ENCODE measurements at places on chromosomes 1 and 21. TPM values are rescaled to one million over a fixed set of nuclear protein-coding genes. Genes with fewer than 3 reads are reported as not detected.
A peak's percentile ranks its signal among the peaks of the same experiment; 100 is the strongest.

The BATF3 gene
- total RNA-seq, result 0.55 TPM

DNA sequence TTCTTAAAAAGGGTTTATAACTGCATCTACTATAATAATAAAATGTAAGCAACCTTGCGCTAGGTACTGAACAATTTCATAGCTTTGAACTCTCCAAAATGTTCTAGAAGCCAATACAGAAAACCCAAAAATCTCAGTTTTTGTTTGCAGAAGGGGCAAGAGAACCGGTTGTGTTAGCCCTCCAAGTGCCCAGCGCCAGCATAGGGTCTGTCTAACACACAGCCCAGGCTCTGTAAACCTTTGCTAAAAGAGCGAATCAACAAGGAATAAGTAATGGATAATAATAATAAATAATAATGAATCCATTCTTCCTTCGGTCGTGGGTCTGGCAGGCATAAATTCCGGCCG lies 333 bp upstream of the CHAF1B start:
- peaks cover 16% of the 10 kb centered on the region for H3K4me1 ChIP-seq
- H3K27ac ChIP-seq, result no peak overlapping the region
- peaks cover 9% of the 10 kb centered on the region for H3K36me3 ChIP-seq
- DNase-seq, result no peak

DNA sequence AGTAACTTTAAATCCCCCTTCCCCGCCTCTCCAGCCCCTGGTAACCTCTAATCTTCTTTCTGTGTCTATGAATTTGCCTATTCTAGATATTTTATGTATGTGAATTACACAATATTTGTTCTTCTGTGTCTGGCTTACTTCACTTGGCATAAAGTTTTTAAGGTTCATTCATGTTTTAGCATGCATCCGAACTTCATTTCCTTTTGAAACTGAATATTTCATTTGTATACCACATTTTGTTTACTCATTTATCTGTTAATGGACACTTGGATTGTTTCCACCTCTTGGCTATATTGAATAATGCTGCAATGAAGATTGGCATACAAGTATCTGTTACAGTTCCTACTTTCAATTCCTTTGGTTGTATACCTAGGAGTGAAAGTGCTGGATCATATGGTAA lies 205.3 kb downstream of the TM2D1 start:
- no peaks in the 10 kb centered on the region for H3K36me3 ChIP-seq
- H3K4me1 ChIP-seq, result peaks cover 2% of the 10 kb centered on the region
- no peak overlapping the region for H3K27ac ChIP-seq
- DNase-seq, result no peak
- H3K27me3 ChIP-seq, result no peaks in the 10 kb centered on the region

- H3K27me3 ChIP-seq, result no peaks in the 10 kb centered on the region
- H3K27ac ChIP-seq, result no peak overlapping the region
- no peak for DNase-seq
Measured at GRCh38 chr1:214354440-214355148, 73.6 kb downstream of the SMYD2 start.

The LCE1A gene
- total RNA-seq, result not detected

The TRIM67 gene
- 0.65 TPM for total RNA-seq

- H3K27me3 ChIP-seq, result peaks cover 9% of the 10 kb centered on the region
- H3K4me3 ChIP-seq, result peak overlapping the region; percentile 93
- DNase-seq, result peak; percentile 73
- peak overlapping the region; percentile 95 for H3K27ac ChIP-seq
- H3K4me1 ChIP-seq, result peaks cover 25% of the 10 kb centered on the region
Measured at GRCh38 chr21:17513214-17514123, 626 bp downstream of the CXADR start.

DNA sequence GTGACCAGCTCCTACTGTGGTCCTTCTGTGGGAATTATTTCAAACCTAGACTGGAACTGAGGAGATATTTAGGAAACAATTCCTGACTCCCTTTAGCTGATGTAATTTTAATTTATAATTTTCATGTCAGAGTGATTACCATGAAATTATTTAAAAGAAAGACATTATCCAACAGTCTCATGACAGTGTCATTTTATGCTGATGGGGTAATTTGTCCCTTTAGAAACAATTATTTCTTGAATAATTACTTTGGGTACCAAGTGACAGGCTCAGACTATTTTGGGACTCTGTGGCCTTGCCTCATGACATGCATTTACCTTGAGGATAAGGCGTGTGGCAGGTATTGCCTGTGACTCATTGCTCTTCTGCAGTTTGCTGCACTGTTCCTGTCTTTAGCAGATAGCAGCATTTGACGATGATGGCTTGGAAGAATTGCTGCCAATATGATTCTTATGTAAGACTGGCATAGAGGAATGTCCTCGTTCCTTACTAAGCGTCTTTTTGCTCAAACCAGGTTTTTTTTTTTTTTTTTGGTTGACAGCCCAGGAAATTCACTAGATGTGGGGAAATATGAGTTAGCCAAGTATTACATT lies 206.0 kb upstream of the HMCN1 start:
- no peak overlapping the region for H3K4me3 ChIP-seq
- DNase-seq, result no peak
- no peaks in the 10 kb centered on the region for H3K27me3 ChIP-seq
- no peak overlapping the region for H3K27ac ChIP-seq
- no peaks in the 10 kb centered on the region for H3K36me3 ChIP-seq

GRCh38 chr1:40905061-40905460 lies 42.9 kb upstream of the CITED4 start:
- no peaks in the 10 kb centered on the region for H3K27me3 ChIP-seq
- no peak for DNase-seq
- peaks cover 17% of the 10 kb centered on the region for H3K4me1 ChIP-seq

The NBPF4 gene
- total RNA-seq, result not detected

GRCh38 chr1:162835157-162835899 lies 25.6 kb downstream of the CCDC190 start:
- no peak for DNase-seq
- no peaks in the 10 kb centered on the region for H3K36me3 ChIP-seq
- peaks cover 4% of the 10 kb centered on the region for H3K27me3 ChIP-seq
- no peak overlapping the region for H3K27ac ChIP-seq
- H3K4me1 ChIP-seq, result no peaks in the 10 kb centered on the region
- H3K4me3 ChIP-seq, result no peak overlapping the region

DNA sequence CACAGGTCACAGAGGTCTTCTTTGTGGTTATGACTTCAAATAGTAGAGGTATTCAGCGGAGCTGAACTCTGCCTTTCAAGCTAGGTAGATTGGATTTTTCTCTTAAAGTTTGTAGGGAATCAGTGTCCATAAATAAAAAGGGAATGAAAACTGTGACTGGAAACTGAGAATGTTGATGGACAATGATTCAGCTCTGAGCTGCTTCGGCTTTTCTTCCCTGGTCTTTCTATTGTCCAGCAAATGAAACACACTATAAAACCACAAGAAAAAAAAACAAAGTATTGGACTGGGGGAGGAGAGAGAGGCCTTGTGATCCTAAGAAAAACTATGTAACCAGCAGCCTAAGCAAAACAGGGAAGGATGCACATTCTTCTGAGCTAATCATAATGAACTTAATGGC lies 11.1 kb downstream of the TNNI3K start:
- no peaks in the 10 kb centered on the region for H3K36me3 ChIP-seq
- H3K4me3 ChIP-seq, result no peak overlapping the region
- no peak for DNase-seq
- H3K4me1 ChIP-seq, result peaks cover 17% of the 10 kb centered on the region

GRCh38 chr1:66383611-66384010 lies 150.3 kb upstream of the SGIP1 start:
- H3K36me3 ChIP-seq, result no peaks in the 10 kb centered on the region
- no peak for DNase-seq
- H3K27me3 ChIP-seq, result no peaks in the 10 kb centered on the region
- H3K4me3 ChIP-seq, result no peak overlapping the region

DNA sequence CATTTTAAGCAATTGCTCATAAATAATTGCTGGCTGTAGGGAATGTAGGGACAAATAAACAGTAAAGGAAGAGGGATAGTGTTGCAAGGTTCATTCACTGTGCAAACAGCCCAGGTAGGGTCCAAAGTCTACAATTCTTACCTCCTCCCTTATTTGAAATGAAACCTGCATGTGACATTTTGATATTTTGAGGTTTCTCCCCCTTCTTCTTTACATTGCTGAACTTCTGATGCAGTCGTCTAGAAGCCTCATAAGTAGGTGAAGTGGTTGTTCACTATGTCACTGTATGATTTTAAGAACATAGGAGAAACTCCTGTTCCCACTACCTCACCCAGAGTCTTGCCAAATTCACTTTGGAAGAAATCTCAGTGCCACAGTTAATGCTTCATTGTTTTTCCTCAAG lies 16.1 kb downstream of the F5 start:
- H3K27me3 ChIP-seq, result peaks cover 5% of the 10 kb centered on the region
- H3K4me3 ChIP-seq, result no peak overlapping the region
- H3K4me1 ChIP-seq, result peaks cover 5% of the 10 kb centered on the region

GRCh38 chr1:169538998-169539871 lies 47.0 kb downstream of the F5 start:
- no peaks in the 10 kb centered on the region for H3K4me1 ChIP-seq
- no peaks in the 10 kb centered on the region for H3K27me3 ChIP-seq
- DNase-seq, result no peak
- no peak overlapping the region for H3K4me3 ChIP-seq
- no peaks in the 10 kb centered on the region for H3K36me3 ChIP-seq

DNA sequence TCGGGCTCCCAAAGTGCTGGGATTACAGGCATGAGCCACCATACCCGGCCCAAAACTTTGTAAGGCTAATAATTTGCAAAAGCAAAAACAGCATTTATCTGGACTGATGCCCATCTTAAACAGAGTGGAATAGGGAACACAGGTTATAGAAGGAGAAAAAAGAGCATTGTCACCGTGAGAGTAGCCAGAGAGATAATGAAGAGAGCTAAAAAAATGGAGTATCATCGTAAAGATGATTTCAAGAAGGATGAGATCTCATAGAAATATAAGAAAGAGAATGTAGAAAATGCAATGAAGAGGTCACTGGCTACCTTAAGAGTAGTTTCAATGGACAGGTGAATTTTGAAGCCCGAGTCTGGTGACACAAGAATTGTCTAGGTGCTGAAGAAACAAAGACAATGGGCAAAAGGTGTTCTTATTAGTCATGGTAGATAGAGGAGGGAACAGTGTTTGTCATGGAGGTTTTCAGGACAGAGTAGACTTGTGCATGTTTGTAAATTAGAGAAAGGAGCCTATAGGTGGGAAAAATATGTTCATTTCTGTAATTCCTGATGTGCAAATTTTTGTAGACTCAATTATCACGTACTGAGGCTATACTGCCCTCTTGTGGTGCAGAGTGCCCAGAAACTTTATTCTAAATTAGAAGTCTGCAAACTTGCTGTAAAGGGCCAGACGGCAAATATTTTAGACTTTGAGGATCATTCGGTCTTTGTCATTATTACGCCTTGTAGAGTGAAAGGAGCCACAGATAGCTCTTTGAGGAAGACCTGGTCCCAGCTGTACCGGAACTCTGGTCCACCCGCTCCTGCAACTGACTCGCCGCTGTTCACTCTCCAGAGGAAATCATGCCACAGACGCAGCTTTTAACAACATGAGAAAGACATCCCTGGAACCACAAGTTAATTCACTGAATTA lies 8.1 kb upstream of the TMEM183A start:
- peaks cover 45% of the 10 kb centered on the region for H3K27me3 ChIP-seq
- no peak overlapping the region for H3K27ac ChIP-seq
- H3K4me3 ChIP-seq, result no peak overlapping the region
- no peaks in the 10 kb centered on the region for H3K4me1 ChIP-seq

- H3K4me1 ChIP-seq, result peaks cover 6% of the 10 kb centered on the region
- H3K36me3 ChIP-seq, result no peaks in the 10 kb centered on the region
- no peaks in the 10 kb centered on the region for H3K27me3 ChIP-seq
- no peak overlapping the region for H3K27ac ChIP-seq
Measured at GRCh38 chr1:172283766-172284165, 136.7 kb upstream of the C1orf105 start.

- no peaks in the 10 kb centered on the region for H3K27me3 ChIP-seq
- H3K36me3 ChIP-seq, result no peaks in the 10 kb centered on the region
- H3K4me3 ChIP-seq, result no peak overlapping the region
- H3K4me1 ChIP-seq, result peaks cover 27% of the 10 kb centered on the region
- no peak overlapping the region for H3K27ac ChIP-seq
Measured at GRCh38 chr1:14777516-14778506, 179.3 kb downstream of the KAZN start.

DNA sequence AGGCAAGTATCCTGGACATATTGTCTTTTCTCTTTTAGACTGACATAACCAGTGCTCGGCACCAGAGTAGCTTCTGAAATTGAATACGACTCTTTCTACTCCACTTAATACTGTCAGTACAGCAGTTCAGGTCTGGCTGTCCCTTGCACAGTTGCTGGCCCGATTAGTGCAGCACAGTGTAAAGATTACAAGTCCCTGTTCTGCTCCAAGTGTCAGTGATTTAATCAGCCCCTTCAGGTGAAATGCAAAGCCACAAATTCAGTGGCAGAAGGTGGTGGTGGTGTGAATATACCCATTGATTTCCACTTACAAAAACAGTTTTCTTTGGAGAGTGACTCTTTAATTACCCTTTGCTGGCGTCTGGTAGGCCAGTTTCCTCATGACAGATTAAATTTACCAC lies 545.4 kb downstream of the ADGRL2 start:
- peaks cover 3% of the 10 kb centered on the region for H3K27me3 ChIP-seq
- no peak for DNase-seq
- no peaks in the 10 kb centered on the region for H3K36me3 ChIP-seq
- no peak overlapping the region for H3K4me3 ChIP-seq

- H3K27ac ChIP-seq, result no peak overlapping the region
- no peak for DNase-seq
- H3K4me3 ChIP-seq, result no peak overlapping the region
Measured at GRCh38 chr1:147497826-147498225, 43.5 kb upstream of the BCL9 start.

DNA sequence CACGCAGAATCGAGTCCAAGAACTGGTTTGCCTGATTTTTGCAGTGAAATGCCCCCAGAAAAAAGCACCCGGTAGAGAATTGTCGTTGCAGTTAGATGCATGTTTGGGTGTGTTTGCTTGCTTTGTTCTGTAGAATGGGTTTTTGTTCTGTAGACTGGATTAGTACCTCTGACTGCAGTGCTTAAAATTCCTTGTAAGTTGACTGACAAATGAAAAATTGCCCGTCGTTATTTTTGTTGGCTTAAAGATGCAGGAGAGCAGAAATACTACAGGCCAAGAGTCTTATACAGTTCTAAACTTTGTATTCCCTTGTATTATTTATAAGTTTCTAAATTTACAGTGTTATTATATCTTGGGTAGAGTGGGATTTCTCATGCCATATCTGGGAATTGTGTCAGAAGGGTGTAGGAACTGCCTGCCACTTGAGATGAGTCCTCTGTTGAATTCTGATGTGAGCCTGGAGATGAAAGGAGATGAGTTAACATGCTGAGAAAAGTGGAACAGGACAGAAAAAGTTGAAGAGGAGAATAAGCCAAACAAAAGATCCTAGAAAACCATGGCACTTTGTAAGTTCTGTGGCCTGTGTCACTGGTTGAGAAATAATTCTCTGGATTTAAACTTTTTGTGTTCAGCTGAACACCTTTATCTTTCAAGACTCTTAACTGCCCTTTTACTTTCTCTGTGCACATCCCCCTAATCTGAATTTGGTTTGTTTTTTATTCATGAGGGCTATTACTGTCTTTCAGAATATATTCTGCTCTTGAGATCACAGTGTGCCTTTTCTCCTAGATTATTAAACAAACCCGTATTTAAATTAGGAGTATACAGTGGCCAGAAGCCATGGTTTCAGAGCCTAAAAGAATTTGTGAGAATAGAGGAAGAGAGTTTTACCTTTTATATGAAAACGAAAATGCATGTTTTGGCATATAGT lies 1.4 kb downstream of the DESI2 start:
- no peak overlapping the region for H3K4me3 ChIP-seq
- H3K4me1 ChIP-seq, result peaks cover 9% of the 10 kb centered on the region
- H3K27me3 ChIP-seq, result peaks cover 10% of the 10 kb centered on the region
- no peak for DNase-seq
- no peak overlapping the region for H3K27ac ChIP-seq
